ENCODE measurements at places on chromosomes 7 and 10.

DNA sequence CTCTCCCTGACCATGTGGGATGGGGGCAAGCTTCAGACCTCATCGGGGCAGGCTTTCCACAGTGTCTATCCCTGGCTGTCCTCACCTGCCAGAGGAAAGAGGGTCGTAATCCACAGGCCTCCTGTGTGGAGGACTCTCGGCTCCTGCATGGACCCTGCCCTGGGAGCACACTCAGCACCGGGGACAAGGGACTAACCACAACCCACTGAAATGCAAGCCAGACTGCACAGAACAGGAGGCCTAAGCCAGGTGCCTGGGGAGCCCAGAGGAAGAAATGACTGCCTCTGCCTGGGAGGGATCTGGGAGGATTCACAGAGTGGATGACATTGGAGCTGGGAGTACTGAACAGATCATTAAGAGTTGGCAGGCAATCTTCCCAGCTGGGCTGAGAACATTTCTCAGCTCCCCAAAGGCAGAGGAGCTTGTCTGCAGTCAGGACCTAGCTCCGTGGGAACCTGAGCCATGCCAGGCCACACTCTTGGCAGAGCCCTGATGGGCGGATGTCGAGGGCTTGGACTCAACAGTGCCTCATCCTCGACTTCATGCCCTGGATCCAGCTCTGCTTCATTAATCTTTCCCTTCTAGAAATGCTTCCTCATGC is 213.4 kb downstream of the USP6NL start:
- DNase-seq = peak; percentile 88

GRCh38 chr7:132526111-132526740 is 50.0 kb downstream of the PLXNA4 start:
- DNase-seq = no peak

- DNase-seq = no peak
Measured at GRCh38 chr10:73937333-73938043, 26.6 kb downstream of the PLAU start.

DNA sequence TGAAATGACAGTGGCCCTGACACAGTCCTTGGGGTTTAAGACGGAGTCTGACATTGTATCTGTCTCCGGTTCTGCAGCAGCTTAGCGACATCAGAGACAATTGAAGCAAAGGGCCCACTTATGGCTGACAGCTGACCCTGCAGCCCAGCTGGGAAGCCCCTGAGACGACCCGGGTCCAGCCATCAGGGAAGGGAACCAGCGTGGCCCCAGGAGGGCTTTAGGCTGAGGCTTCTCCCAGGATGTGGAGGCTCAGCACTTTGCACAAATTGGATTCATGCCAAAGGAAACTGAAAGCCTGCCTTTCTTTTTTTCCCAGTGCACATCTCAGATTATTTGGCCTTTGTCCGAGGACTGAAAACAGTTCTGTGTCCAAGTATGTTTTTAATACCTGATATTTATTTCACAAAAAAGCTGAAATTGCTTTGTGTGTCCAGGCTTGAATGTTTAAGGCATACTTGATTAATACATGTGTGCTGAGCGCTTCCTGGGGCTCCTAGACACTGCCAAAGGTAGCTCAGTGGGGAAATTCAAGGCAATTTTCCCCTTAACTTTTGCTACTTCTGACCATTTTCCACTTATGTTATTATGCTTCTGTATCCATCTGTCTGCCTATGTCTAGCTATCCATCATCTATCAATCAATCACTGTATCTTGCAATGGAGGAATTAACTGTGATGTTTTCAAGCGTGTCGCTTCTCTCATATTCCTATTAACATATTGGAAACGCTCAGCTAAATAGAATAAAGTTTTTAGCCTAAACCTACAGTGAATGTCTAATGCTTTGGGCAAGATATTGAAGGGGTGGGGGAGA is 34.8 kb downstream of the KLF6 start:
- no peak for DNase-seq

DNA sequence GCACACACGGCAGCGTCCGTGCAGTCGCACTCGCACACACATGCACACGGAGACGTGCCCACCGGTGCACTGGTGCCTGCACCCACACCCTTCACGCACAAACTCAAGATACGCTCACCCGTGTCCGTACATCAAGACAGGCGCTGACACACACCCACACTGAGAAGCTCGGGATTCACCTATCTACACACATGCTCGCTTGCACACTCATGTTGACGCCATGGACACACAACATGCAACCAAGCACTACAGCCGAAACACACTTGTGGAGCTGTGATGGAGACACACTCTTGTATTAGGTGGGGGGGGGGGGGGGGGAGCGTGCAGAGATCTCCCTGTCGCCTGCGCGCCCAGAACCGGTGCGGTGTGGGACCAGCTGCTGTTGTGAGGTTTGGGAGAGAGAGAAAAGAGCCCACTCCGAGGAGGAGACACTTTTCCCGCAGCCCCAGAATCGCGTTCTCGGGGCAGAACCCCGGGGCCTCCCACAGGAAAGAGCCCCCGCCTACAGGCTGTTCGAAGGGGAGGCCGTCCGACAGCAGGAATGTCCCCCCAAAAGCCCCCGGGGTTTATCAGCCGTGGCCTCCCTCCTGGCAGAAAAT is 605 bp upstream of the NFKB2 start:
- DNase-seq = peak; percentile 72

DNA sequence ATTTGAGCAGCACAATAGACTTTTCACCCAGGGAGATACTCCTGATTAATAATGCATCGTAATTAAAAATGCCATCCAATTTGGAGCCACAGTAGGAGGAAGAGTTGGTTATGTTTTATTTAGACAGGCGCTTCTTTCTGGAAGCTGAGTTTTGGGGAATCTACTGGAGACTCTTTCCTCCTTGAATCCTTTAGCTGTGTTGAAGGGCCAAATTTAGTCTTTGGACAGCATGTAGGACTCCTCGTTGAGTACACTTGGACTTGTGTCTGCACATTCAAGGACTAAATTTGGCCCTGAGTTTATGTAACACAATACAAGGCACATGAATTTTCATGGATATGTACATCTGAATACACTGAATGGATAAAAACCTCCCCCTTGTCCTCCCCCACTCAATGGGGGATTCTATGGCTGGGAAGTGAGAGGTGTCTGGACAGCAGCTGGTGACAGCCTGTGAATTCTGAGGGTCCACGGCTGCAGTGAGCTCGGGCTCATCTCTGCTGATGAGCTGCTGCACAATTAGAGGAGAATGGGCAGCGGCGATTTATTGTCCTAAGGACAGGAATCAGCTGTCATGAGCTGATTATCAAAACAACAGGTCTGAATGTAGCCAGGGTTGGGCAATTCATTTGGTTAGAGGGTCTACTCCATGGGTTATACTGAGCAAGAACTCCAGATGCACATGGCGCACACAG is 95.2 kb downstream of the PRTFDC1 start:
- DNase-seq = no peak

DNA sequence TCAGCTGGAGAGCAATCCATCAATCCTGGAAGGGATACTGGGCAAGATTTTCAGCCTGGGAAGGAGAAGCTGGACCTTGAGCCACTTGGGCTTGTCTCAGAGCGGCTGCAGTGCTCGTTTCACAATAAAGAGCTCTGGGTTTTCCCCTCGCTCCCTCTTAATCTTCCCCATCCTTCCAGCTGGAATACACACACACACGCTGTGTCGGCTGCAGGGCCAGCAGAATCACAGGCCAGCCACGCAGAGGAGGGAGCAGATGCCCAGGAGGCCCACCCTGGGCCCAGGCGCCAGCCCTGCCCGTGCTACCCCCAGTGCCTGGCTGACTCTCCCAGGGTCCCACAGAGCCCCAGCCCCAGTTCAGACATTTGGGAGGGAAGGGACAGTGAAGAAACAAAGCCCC is 255.1 kb downstream of the TNS3 start:
- DNase-seq = no peak

DNA sequence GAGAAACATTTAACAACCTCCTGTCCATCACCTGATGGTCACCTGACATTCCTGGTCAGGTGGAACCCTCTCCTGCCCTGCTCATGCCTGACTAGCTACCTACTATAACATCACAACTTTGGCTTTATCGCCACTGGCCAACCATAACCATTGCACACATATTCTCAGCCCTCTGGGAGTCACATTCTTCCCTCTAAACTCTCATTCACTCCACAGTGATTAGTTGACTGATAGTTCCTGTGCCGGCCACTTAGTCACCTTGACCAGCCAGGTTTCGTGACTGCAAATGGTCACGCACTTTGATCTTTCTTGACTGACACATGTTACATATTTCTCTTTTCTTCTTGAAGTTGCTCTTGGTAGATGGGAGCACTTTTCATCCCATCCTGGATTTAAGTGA is 50.1 kb downstream of the GNAI1 start:
- DNase-seq = no peak

- DNase-seq = no peak
Measured at GRCh38 chr10:100516847-100517246, 2.8 kb downstream of the SEC31B start.

GRCh38 chr7:47737601-47738000 is 155.7 kb upstream of the TNS3 start:
- DNase-seq = no peak

DNA sequence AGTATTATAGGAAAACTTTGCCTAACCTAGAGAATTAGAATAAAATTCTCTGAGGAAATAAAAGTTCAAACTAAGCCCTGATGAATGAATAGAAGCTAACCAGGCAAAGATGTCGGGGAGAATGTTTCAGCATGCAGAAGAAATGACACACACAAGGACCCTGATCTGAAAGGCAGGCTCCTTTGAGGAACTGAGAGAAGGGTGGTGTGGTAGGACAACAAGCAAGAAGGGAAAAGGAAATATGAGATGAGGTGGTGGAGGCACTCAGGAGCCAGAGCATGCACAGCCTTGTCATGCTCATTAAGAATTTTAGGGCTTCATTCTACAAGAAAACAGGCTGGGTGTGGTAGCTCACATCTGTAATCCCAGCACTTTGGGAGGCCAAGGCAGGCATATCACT is 90.6 kb downstream of the ARHGAP12 start:
- no peak for DNase-seq

DNA sequence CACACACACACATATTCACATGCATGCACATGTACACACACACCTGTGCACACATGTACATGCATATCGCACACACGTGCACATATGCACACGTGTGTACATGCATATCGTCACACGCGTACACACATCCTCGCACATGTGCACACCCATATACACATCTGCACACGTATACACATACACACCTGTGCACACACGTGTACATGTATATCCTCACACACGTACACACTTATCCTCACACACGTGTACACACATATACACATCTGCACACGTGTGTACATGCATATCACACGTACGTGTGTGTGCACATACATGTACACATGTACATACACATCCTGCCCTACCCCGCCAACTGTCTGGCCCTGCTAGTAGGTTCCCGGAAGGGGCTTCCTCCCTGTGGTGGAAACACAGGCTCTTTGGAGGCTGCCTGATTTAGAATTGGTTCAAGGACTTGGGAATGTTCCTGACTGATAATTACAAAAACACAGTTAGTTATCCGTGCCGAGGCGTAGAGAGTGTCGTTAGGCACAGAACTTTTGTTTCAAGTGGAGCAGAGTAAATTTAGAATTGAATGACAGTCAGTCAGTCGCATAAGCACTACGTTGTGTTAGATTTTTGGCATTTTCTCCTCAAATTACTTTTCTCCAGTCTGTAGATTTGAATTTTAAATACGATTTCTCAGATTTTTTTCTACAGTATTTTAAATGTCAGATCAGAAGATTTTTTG is 18.5 kb upstream of the PRKAR1B start:
- no peak for DNase-seq

DNA sequence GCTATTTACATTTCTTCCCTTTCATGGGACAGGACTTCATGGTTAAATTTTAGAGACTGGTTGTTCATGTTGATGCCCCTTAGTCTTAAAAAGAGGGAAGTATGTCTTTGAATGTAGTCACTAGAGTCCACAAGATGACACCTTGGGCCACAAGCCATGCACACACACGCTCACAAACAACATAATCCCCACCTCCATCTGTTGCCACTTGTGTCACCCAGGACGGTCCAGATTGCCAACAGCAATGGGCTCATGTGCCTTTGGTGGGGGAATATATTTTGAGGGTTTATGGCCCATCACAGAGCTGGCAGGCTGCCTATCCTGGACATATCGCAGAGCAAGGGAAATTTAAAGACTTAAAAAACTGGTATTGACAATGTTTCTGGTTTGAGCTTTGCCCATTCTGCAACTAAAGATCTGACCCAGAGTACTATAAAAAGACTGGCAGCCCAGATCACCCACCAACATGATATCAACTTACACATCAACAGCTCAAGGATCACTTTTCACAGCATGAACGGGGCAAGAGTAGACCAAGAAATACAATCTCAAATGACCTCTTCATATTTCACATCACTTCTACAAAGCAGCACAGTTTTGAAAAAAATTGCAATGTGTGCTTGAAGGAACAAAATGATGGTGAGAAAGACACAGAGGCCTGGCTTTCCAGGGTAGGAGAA is 50.5 kb downstream of the STRA8 start:
- no peak for DNase-seq

DNA sequence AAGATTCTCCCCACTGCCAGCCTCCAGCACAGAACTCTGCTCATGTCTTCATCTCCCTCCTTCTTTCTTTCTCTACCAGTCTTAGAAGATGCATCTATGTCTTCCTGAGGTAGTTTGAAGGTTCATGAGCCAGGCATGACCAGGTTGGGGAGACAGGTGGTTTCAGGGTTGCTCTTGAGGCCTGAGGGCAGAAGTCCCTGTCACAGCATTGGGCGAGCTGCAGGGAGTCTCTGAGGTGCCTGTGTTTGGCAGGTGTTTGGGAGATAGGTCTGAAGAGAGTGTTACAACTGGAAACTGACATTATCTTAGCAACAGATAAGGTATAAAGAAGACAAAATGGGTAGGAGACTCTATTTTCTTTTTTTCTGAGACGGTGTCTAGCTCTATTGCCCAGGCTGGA is 18.7 kb downstream of the PRSS2 start:
- no peak for DNase-seq

DNA sequence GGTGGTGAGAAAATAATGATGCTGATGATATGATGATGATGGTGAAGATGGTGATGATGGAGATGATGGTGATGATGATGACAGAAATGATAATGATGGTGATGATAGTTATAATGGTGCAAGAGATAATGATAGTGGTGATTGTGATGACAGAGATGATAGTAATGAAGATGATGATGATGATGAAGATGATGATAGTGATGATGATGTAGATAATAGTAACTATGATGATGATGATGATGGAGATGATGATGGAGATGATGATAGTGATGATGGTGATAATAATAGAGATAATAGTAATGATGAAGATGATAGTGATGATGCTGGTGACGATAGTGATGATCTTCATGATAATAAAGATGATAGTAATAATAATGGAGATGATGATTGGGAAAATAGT is 22.2 kb downstream of the ABCA13 start:
- no peak for DNase-seq

GRCh38 chr10:119596537-119597404 is at the start of gene TIAL1:
Gene TIAL1, minus strand, starts transcription at chr10:119596964. Its CDS starts 499 bp downstream, at chr10:119596465.
- DNase-seq = peak; percentile 99

GRCh38 chr10:78397786-78398185 is 364.1 kb downstream of the RPS24 start:
- DNase-seq = no peak

DNA sequence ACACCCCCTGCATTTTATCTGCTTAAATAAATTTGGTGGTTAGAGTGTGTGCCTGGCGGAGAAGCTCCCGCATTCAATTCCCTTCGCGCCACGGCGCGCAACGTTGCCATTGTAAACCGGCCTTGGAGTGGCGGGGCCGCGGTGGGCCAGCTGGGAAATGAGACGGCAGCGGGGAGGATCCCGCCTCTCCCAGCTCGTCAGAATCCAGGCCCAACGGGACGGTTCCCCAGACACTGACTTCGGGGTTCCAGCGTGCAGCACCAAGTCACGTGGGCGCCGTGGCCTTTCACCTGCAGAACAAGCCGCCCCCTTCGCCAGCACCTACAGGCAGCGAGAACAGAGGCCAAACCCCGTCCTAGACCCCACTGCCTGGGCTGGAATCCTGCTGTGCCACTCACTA is 103.4 kb downstream of the GRID1 start:
- no peak for DNase-seq
